NCI-H1417 treated with DMSO at 0.1 percent for 48 hours (cell line): ENCODE measurements at places on chromosomes 16 and 17.

GRCh38 chr17:7114241-7114874 lies at the start of gene ASGR2:
Gene ASGR2, minus strand, starts transcription at chr17:7114822. Its CDS starts 582 bp downstream, at chr17:7114240.
- DNase-seq: no peak

DNA sequence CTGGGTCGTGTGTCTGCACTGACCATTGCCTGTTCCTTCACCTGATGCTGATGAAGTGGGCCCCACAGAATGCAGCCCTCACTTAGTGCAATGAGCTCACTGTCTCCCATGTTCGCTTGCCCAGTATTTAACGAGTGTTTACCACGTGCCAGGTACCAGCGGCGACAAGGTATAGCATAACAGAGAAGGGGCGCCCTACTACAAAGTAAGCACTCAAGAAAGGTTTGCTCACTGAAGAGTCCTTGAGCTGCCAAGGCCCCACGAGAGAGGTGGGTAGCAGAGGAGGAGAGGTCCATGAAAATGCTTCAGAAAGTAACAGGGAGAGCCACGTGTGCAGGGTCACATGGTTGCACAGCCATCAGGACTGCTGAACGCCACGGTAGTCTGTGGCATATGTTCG lies 230.0 kb downstream of the NTN1 start:
- no peak for DNase-seq

DNA sequence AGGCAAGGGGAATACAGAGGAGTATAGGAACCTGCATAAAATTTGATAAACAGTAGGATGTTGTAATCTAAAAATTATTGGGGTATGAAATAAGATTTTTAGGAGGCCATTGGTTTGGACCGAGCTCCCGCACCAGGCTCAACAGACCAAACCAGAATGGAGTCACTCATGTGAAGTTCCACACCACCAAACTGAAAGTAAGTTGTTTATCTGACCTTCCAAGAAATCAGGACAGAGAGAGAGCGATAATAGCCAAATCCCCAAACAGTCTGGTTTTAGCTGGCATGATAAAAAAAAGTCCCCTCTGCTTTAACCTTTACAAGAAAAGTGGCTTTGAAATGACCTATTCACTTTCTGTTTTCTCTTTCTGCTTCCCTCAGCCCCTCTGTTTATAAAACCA lies 45.7 kb upstream of the SIAH1 start:
- DNase-seq: no peak

DNA sequence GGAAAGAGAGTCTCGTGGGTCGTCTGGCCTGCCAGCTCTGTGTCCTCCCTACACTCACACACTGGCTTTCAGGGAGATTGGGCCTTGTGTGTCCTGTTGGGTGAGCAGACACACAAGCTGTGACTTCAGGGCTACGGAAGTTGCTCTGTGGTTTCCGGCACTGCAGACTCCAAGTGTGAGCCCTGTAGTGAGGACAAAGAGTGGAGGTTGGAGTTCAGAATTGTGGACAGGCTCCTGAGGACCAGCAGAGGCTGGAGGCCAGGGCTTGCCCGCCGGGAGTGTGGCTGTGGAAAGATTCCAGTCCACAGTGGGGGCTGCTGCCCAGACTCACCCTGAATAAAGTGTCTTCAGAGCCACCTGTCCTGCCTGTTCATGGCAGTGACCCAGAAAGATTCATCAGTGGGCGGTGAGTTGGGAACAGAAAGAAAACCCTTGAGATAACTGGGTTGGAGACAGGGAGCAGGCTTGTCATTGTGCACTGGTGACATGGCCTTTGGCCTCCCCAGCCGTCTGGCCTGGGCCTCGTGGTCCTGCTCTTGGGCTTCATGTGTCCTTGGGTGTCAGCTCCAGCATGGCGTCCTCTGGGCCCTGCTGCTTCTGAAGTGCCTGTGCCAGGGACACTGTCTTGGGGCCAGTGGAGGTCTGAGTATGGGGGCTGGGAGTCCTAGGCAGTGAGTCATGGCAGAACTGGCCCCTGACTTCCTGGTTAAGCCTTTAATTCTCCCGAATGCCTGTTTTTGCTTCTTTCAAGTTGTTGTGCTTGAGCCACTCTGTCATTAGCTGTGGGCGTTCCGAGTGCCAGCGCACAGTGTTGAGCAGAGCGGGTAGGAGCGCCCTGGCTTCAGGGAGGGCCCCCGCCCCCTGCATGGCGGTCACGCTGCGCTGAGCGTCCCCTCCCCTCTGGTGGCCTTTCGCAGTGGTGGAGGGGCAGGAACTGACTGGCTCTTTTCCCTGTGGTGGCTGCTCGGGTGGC lies 19.9 kb upstream of the ZNF750 start:
- DNase-seq: no peak

DNA sequence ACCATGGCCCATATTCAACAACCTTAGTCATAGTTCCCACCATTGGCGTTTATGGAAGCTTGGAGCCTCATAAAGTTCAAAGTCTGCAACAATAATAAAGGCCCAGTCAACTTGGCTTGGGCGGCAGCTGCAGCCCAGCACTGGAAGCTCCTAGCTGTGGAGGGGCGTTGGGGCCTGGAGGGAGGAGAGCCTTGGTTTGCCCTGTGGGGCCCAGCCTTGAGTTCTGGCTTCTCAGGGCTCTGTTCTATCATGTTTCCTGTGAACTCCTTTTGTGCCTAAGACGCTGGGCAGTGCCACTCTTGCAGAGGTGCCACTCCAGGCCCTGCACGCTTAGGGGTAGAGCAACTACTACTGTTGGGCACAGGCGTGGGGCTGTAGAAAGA lies 927 bp upstream of the ENGASE start:
- DNase-seq: no peak

DNA sequence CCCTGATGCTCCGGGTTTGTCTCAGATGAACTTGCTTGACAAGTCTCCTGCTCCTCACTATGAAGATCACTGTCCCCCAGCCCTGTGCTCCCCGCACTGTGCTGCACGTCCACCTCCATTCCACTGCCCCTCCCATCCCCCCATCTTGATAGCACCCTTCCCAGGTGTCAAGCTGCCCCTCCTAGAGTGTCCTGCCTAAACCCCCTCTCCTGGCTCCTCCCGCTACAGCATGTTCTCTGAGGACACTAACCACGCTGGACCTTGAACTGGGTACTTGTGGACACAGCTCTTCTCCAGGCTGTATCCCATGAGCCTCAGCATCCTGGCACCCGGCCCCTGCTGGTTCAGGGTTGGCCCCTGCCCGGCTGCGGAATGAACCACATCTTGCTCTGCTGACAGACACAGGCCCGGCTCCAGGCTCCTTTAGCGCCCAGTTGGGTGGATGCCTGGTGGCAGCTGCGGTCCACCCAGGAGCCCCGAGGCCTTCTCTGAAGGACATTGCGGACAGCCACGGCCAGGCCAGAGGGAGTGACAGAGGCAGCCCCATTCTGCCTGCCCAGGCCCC lies 18.5 kb downstream of the DEXI start:
- DNase-seq: no peak

- DNase-seq: no peak
Measured at GRCh38 chr16:1919327-1919998, 1.2 kb upstream of the HS3ST6 start.

GRCh38 chr16:50368410-50369132 lies at the start of gene BRD7:
Gene BRD7, minus strand, starts transcription at chr16:50368988. Its CDS starts 214 bp downstream, at chr16:50368774.
- no peak for DNase-seq

GRCh38 chr17:39755554-39756379 lies 18.0 kb downstream of the GRB7 start:
- no peak for DNase-seq
